ENCODE measurements at places on chromosomes 4 and X.

GRCh38 chr4:81562093-81562492, 90.4 kb upstream of the RASGEF1B start:
- no peak for DNase-seq

DNA sequence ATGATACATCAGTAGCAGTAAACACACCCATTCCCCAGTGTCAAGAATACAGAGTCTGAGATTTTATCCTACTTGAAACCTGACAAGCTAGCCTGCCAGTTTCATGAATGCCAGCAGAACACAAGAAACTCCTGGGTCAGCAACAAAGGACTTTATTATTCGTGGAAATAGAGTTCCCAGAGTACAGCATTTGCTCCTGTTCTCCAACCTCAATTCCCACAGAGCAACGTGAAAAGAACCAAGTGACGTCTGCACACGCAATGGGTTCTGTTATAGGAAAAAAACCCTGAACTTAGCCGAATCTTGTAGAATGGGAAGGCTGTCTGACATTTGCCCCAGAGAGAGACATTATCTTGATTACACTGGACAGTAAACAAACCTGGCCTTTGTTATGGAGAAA, 23.3 kb upstream of the INTU start:
- no peak for DNase-seq

- no peak for DNase-seq
Observed at GRCh38 chrX:12241026-12241425, 102.8 kb downstream of the FRMPD4 start.

- no peak for DNase-seq
Observed at GRCh38 chrX:48165241-48165640, 31.4 kb downstream of the SSX5 start.

Measured in stimulated activated CD8-positive, alpha-beta memory T cell treated with anti-CD3 and anti-CD28 coated beads, Interleukin-4, amount 100 ng/mL, for 4 hours (primary cell).